ENCODE measurements at places on chromosomes 11 and 22.

- no peak for DNase-seq
Measured at GRCh38 chr22:41908411-41909309, 6.2 kb downstream of the SHISA8 start.

GRCh38 chr22:44207981-44208317, 27.2 kb downstream of the PARVG start:
- DNase-seq, result no peak

- DNase-seq, result no peak
Measured at GRCh38 chr11:58487170-58487569, 20.7 kb downstream of the OR5B21 start.

DNA sequence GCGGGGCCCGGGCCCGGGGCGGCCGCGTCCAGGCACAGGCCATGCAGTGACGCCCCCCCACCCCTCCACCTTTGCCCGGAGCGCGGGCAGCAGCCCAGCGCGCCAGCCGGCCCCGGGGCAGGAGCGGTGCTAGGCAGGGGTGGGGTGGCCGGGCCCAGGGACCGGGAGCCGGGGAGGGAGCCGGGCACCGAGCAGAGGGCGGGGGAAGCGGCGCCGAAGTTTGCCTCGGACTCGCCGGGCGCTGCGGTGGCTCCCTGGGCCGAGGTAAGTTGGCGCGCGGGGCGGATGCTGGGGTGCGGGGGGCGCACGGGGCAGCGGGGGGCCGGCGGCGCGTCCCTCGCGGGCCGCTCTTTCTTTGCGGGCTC, 332 bp downstream of the TEAD1 start:
- DNase-seq, result no peak

GRCh38 chr11:128231845-128232410, 355.4 kb downstream of the ETS1 start:
- no peak for DNase-seq

DNA sequence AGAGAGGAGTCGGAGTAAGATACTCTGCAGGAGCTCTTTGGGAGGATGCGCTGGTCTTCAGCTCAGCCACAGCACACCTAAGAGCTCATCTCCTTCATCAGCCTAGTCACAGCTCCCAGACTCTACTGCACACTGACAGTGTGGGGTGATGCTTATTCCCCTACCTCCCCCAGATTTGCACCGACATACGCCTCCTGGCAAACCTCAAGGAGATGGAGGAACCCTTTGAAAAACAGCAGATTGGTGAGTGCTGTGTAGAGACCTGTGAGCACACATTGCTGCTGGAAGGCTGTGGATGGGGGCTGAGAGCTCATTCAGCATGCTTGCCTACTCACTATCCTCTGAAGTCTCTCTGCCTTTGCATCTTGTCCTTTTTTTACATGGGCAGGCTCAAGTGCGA, 9.3 kb upstream of the SGSM3 start:
- DNase-seq, result no peak

- DNase-seq, result no peak
Measured at GRCh38 chr11:69114811-69115523, 40.8 kb upstream of the SMIM38 start.

DNA sequence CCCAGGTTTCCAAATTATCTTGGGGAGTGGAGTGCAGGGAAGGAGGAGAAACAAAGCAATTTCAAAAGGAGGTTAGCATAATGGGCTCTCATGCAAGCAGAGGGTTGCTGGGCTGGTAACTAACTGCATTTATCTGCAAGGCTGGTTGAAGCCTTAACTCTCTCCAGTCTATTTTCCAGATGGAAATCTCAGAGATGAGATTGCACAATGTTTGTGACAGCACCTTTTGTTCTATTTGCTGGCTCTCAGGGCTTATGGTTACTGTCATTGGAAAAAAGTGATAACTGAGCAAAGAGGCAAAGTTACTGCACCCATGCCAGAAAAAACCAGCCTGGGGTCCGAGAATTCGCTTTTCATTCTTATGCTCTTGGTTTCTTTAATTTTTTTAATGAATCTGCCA, 33.2 kb downstream of the ABCC8 start:
- DNase-seq, result no peak

- DNase-seq, result peak; percentile 39
Measured at GRCh38 chr11:57515332-57516060, at the start of gene SLC43A1. Gene SLC43A1 (minus strand): TSS chr11:57515702. CDS start chr11:57514111, 1,591 bp downstream.

- no peak for DNase-seq
Measured at GRCh38 chr22:36291831-36292740, 39.2 kb downstream of the APOL1 start.

DNA sequence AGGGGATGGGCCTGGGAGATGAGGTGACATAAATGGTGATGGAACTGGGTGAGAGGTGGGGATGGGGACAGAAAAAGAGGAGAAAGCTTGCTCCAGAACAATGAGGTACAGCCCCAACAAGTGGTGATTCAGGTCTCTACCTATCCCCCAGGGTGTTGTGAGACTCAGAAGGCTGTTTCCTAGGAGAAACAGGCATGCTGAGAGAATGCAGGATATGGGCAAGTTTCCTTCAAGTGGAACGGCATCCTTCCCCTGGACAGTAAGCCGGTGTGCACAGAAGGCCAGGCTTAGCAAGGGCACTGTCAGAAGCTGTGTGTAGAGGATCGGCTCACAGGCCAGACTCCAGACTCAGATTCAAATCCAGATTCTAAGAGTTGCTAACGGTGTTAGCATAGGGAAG, 34.1 kb upstream of the CRTAM start:
- DNase-seq, result no peak

DNA sequence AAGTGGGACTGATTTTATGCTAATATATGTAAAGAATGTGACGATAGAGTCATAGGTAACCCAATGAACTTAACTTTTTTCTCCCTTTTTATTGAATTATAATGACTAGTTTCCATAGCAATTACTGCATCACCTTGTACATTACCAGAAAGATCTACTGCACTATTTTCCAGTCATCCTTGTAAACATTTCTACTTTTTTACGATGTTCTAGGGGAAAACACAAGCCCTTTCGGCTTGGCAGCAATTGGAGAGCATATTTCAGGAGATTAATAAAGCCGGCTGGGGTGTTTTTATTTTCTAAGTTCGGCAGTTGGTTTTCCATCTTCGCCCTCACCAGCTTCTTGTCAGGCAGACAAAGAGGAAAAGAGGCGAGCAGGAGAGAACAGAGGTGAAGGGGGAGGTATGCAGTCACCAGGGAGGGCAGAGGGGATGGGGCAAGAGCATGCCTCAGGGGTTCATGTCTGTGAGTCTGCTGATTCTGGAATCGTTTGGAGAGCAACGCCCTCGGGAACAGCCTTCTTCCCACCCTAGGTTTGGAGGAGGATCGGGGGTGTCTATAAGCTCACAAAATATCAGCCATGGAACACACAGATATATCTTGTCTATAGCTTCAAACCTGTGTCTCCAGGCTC, 476.4 kb downstream of the MIAT start:
- DNase-seq, result no peak

DNA sequence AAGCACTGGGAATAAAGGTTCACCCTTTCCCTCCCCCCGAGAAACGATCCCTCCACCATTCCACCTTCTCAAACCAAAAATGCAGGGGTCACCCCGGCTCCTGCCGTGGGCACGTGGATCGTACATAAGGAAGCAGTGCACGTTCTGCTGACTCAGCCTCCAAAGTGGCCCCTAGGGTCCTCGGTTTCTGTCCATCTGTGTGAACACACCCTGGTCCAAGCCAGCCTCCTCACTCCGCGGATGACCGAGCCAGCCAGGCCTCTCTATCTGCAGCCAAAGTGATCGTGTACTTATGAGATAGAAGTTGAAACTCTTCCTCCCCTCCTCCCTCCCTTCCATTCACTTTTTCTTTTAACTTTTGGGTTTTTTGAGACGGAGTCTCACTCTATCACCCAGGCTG, 16.2 kb downstream of the C11orf24 start:
- no peak for DNase-seq

- peak; percentile 42 for DNase-seq
Measured at GRCh38 chr11:13668957-13669521, 571 bp downstream of the FAR1 start.

GRCh38 chr11:64864473-64865285, 13.7 kb downstream of the EHD1 start:
- no peak for DNase-seq

- no peak for DNase-seq
Measured at GRCh38 chr22:32661737-32662586, 139.5 kb upstream of the TIMP3 start.

- no peak for DNase-seq
Measured at GRCh38 chr11:73141031-73141308, 1.1 kb downstream of the FCHSD2 start.

GRCh38 chr11:10503777-10504480, 37.1 kb downstream of the RNF141 start:
- DNase-seq, result no peak

GRCh38 chr11:93606314-93606713, 55.2 kb upstream of the CEP295 start:
- no peak for DNase-seq

DNA sequence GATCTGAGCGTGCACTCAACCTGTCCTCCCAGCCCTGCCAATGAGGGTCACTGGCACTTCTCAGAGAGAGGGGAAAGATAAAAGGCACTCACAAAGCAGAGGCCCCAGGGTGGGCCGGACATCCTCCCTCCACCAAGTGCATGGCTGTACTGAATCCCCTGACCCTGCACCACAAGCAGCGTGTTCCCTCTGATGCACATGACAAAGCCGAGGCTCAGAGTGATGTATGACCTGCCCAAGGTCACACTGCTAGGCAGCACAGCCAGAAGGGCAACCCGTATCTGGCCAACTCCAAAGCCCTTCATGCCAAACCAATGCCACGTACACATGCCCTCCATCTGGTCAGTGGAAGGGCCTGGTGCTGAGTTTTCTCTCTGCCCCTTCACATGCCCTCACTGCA, 22.1 kb downstream of the SPATA19 start:
- no peak for DNase-seq

GRCh38 chr11:13046637-13047570, 37.8 kb downstream of the RASSF10 start:
- no peak for DNase-seq

DNA sequence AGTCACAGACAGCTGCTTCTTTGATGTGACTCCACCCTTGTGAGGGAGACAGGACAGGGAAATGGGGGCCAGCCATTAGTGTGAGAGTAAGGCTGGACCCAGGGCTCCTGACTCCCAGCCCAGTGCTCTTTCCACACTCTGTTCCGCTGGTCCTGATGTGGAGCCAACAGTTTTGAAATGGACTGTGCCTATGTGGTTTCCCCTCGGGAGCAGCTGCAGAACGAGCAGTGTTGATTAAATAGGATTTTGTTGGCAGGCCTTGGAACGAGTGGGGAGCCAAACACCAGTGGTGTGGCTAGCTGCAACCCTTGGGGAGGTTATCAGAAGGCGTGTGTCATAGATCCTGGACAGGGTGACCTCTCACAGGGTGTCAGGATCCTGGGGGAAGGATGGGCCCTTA, 66.5 kb upstream of the AMPD3 start:
- DNase-seq, result no peak

DNA sequence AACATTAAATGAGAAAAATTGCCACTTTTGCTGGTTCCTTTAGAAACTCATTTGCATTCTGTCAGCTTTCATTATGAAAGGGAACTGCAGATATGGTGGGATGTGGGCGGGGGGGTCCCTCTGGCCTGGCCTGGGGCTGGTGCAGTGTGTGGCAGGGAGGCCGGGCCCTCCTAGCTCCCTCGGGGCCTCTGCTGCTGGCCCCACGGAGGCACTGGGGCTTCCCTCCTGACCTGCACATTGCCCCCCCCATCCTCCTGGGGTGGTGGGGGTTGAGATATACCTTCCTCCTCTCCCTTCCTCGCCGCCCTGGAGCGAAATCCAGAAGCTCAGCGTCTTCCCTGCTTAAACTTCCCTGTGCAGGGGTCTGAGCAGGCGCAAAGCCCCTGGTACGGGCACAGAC, 1005.9 kb downstream of the BRD1 start:
- no peak for DNase-seq

DNA sequence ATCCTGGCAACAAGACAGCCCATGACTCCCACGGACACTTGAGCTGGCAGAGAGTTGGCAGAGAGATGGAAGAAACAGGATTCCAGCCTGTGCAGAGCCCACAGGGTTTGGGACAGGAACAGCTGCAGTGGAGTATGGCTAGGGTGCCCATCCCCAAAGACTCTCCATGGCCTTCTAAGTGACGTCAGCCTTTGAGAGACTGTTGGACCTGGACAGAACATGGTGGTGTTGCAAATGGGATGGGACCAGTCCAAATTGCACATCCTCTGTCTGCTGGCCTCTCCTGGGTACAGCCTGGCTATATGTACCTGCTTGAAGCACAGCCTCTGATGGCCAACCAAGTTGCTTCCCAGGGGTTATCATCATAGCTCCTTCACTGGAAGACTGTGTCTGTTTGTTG, 34.5 kb downstream of the NOX4 start:
- no peak for DNase-seq

GRCh38 chr22:29478326-29479276, 1.4 kb upstream of the NEFH start:
- no peak for DNase-seq

- no peak for DNase-seq
Measured at GRCh38 chr11:115775846-115776245, 271.6 kb upstream of the CADM1 start.

GRCh38 chr11:111299101-111300026, 1.0 kb downstream of the POU2AF3 start:
- DNase-seq, result no peak

DNA sequence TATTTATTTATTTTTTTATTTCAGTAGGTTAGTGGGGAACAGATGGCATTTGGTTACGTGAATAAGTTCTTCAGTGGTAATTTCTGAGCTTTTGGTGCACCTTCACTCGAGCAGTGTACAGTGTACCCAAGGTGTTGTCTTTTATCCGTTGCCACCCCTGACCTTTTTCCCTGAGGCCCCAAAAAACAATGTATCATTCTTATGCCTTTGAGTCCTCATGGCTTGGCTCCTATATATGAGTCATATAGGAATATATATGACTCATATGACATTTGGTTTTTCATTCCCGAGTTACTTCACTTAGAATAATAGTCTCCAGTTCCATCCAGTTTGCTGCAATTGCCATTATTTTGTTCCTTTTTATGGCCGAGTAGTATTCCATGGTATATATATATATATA, 763.9 kb downstream of the NTM start:
- DNase-seq, result no peak

DNA sequence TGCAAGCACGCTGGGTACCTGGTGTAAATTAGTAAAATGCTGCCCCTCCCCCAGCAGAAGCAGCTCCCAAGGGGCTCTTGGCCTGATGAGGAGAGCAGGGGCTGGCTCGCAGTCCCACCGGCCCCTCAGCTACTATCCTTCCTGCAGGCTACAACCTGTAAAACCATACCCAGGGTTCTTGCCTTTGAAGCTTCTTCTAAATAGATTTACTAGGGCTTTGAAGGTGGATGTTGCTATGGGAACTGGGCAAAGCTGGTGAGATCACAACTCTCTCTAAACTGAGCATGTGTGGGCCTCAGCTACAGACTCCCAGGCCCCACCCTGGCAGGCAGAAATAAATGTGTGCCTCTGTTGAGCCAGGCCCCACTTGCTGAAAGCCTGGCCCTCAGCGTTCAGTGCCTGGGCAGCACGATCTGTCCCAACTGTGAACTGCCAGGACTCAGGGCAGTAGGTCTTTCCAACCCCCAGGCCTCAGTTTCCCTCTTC, 18.5 kb downstream of the CD5 start:
- no peak for DNase-seq

Measured in hematopoietic multipotent progenitor cell treated with erythropoietin and hydrocortisone succinate and interleukin-3 and kit ligand, for 15 days (in vitro differentiated cells).